WTC11 (cell line): ENCODE measurements at places on chromosomes 5 and 9. TPM values are rescaled to one million over a fixed set of nuclear protein-coding genes. Genes with fewer than 3 reads are reported as not detected.

The ANGPTL2 gene
- 4.5 to 6.7 TPM (median 6.3 TPM) in 3 replicates for total RNA-seq

The C5orf52 gene
- total RNA-seq: not detected in 3 replicates

The RAB3C gene
- total RNA-seq: 13.3 to 22.7 TPM (median 20.4 TPM) in 3 replicates

The EPB41L4A gene
- total RNA-seq: 5.2 to 8.3 TPM (median 6.5 TPM) in 3 replicates

The HTR4 gene
- total RNA-seq: not detected in 3 replicates

The SHOC1 gene
- not detected in 3 replicates for total RNA-seq

The SERF1A gene
- 10.6 to 16.5 TPM (median 13.9 TPM) in 3 replicates for total RNA-seq

The AFAP1L1 gene
- 5.7 to 8.4 TPM (median 6.9 TPM) in 3 replicates for total RNA-seq

The TMEM232 gene
- total RNA-seq: 1.3 to 1.8 TPM (median 1.4 TPM) in 3 replicates

The ZDHHC11B gene
- total RNA-seq: 2.3 to 4.4 TPM (median 3.1 TPM) in 3 replicates

The SPATA31E1 gene
- 0.04 to 0.07 TPM (median 0.05 TPM) in 3 replicates for total RNA-seq

The TNFSF8 gene
- total RNA-seq: 0.25 TPM in 1 of 3 replicates, not detected in the others

The TMEM252 gene
- not detected in 3 replicates for total RNA-seq

The SLCO6A1 gene
- 0.39 to 0.64 TPM (median 0.42 TPM) in 3 replicates for total RNA-seq

The ADAMTS12 gene
- 10.2 to 13.5 TPM (median 11.5 TPM) in 3 replicates for total RNA-seq

The CCDC192 gene
- total RNA-seq: 0.52 to 0.69 TPM (median 0.53 TPM) in 3 replicates

The CNTLN gene
- total RNA-seq: 12.2 to 13.4 TPM (median 12.7 TPM) in 3 replicates

The INSYN2B gene
- total RNA-seq: not detected in 3 replicates

The PRR16 gene
- total RNA-seq: 0.23 to 0.53 TPM (median 0.42 TPM) in 3 replicates

The CMYA5 gene
- 0.98 to 1.2 TPM (median 1.1 TPM) in 3 replicates for total RNA-seq

The BRD9 gene
- total RNA-seq: 50.5 to 55.6 TPM (median 50.9 TPM) in 3 replicates

The TSLP gene
- 0.73 to 1.1 TPM (median 0.87 TPM) in 3 replicates for total RNA-seq

The NEUROG1 gene
- 0.13 to 0.18 TPM in 2 of 3 replicates, not detected in the other for total RNA-seq

The GNA14 gene
- 20.4 to 26.7 TPM (median 21.0 TPM) in 3 replicates for total RNA-seq

The SPATA31C1 gene
- total RNA-seq: not detected in 3 replicates

The NNT gene
- 32.0 to 37.6 TPM (median 33.1 TPM) in 3 replicates for total RNA-seq

The REXO4 gene
- total RNA-seq: 33.0 to 38.6 TPM (median 36.3 TPM) in 3 replicates

The DNAH5 gene
- total RNA-seq: 0.30 to 0.41 TPM (median 0.35 TPM) in 3 replicates

The RUSC2 gene
- total RNA-seq: 7.3 to 9.4 TPM (median 8.7 TPM) in 3 replicates

The DNAJA1 gene
- total RNA-seq: 74.5 to 96.5 TPM (median 95.6 TPM) in 3 replicates

The NPM1 gene
- 3,469 to 3,530 TPM (median 3,528 TPM) in 3 replicates for total RNA-seq

The OR1J2 gene
- total RNA-seq: not detected in 3 replicates

The IGFBPL1 gene
- total RNA-seq: 36.7 to 44.9 TPM (median 42.6 TPM) in 3 replicates

The FOXD4L4 gene
- total RNA-seq: 0.14 TPM in 1 of 3 replicates, not detected in the others

The SLC1A3 gene
- 45.9 to 77.9 TPM (median 53.8 TPM) in 3 replicates for total RNA-seq

The PCDHAC1 gene
- 8.2 to 8.6 TPM (median 8.4 TPM) in 3 replicates for total RNA-seq

The ZDHHC11 gene
- total RNA-seq: 21.4 to 37.5 TPM (median 37.3 TPM) in 3 replicates

The TXNDC15 gene
- total RNA-seq: 26.1 to 28.7 TPM (median 26.1 TPM) in 3 replicates

The IFNA13 gene
- total RNA-seq: not detected in 3 replicates

The CDKN2A gene
- 0.50 to 0.57 TPM (median 0.57 TPM) in 3 replicates for total RNA-seq

The PKD2L2 gene
- 0.21 TPM in 1 of 3 replicates, not detected in the others for total RNA-seq

The PCDHGC3 gene
- total RNA-seq: 28.1 to 29.4 TPM (median 29.1 TPM) in 3 replicates

The LRRC14B gene
- 0.11 TPM in 1 of 3 replicates, not detected in the others for total RNA-seq

The PIP5K1B gene
- total RNA-seq: 5.2 to 6.0 TPM (median 5.7 TPM) in 3 replicates

The WNK2 gene
- total RNA-seq: 113 to 121 TPM (median 120 TPM) in 3 replicates
